GM20000 (cell line): ENCODE measurements at places on chromosomes 7 and 10.
A peak's percentile ranks its signal among the peaks of the same experiment; 100 is the strongest.

GRCh38 chr10:86162036-86162435, 204.6 kb downstream of the GRID1 start:
- DNase-seq: no peak

DNA sequence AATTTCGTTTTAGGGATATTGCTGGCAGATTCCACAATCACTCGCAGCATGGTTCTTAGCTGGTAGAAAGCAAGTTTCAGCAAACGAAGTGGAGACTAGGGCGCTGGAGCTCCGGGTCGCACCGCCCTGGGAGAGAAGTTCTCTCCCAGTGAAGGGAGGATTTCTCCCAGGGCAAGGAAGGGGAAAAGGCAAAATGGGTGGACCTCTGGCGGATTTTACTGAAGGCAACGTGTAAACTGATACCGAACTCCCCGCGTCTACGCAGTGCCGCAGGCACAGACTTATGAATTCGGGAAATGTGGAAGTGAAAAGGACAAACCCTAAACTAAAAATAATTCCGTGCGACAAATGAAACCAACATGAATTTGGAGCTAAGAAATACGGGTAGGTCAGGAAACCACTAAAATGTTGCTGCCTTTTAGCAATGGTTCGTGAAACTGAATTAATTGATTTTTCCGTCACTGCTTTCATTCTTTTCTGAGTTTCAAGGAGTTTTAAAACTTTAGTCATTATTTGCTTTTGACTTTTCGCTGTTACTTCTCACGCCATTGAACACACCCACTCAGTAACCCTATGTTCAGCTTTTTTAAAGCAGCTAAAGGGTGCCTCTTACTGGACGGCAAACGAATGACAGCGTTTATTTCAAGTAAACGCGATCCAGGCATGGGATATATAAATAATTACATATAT, at the start of gene MYOF:
Gene MYOF, minus strand, starts transcription at position 190 of the 690 bp plus-strand sequence. Its CDS starts 140 bp downstream, at position 50.
- DNase-seq: peak; percentile 73

DNA sequence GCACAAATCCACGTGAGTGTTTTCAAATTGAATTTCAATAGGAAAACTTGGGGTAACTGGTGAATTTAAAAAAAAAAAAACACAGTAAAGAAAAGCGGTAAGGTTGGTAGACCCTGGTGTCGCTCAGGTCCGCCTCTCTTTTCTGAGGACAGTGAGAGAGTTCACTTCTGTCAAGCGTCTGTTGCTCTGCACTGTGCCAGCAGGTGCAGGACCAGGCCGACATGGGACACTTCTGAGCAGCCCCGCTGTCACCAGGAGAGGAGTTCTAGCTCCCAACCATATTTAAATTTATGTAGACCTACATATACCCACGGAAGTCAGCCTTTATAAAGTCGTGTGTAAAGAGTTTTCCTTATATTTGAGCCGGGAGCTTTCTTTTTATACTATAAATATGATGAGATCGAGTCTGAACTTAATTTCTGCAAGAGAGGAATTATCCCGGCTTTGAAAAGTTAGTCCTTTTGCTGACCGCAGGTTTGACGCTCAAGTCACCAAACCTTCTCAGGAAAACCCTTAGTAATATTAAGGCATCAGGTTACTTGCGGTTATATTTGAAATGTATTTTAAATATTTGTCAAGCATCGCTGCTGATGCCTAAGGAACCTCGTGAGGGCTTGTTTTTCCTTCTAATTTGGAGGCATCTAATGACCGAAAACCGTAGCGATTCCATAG, 531 bp downstream of the IKZF1 start:
- peak; percentile 66 for DNase-seq

GRCh38 chr7:111787741-111788140, 225.4 kb upstream of the IMMP2L start:
- DNase-seq: no peak

DNA sequence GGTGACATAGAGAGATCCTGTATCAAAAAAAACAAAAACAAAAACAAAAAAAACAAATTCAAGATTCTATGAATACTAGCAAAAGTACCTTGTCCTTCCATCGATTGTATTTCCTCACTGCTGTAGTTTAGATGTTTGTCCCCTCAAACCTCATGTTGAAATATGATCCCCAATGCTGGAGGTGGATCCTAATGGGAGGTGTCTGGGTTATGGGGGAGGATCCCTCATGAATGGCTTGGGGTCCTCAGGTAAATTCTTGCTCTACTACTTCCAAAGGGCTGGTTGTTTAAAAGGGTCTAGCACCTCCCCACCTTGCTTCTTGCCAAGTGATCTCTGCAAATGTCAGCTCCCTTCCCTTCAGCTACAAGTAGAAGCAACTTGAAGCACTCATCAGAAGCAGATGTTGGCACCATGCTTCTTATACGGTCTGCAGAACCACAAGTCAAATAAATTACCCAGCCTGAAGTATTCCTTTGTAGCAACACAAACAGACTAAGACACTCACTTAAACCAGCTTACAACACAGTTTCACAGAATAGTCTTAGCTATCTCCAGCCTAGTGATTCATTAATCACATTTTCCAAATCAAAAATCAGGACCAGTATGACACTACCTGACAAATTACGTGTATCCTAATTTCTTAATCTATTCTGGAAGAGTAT, 20.7 kb downstream of the ABI1 start:
- no peak for DNase-seq

GRCh38 chr10:73717556-73717955, 19.6 kb upstream of the AGAP5 start:
- peak; percentile 43 for DNase-seq

GRCh38 chr10:117472872-117473271, 69.7 kb upstream of the EMX2 start:
- DNase-seq: no peak

GRCh38 chr7:158414002-158414401, 173.6 kb downstream of the PTPRN2 start:
- DNase-seq: no peak

DNA sequence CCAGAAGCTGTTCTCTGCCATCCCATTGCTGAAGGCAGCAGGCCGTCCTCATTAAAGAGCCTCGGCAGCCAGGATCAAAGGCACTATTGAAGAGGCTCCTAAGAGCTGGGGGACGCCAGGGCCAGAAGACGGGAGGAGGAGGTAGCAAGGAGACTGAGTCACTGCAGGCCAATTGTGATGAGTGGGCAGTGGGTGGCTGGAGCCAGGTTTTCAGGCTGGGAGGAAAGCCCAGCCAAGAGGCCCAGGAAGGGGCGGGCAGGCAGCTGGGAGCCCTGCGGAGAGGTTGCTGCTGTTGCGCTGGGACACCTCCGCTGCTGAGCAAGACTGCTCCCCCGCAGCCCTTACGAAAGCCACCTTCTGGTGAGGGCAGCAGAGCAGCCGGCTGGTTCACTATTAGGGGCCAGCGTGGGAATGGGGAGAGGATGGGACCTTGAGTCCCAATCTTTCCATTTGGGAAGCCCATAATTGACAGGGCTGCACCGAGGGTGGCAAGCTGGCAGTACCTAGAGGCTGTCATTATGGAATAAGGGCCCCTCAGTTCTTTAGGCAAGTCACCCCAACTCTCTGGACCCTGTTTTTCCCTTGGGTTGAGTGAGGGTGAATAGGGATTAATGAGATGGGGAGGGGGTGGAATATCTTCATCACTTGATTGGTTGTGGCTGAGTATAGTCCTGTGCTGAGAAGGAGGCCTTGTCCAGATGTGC, 48.4 kb downstream of the UNC5B start:
- DNase-seq: no peak

GRCh38 chr7:35971133-35971891, 170.5 kb downstream of the SEPTIN7 start:
- DNase-seq: peak; percentile 68

DNA sequence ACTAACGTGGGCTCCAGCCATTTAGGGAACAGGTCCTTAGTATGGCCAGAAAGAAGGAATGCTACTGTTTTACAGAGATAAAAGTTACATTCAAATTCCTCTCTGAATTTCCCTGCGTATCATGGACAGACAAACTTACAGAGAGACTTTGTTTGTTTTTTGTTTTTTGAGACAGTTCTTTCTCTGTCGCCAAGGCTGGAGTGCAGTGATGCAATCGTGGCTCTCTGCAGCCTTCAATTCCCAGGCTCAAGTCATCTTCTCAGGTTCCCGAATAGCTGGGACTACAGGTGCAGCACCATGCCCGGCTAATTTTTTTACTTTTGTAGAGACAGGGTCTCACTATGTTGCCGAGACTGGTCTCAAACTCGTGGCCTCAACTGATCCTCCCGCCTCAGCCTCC, 64.5 kb upstream of the MPP7 start:
- no peak for DNase-seq

GRCh38 chr7:137592232-137592896, 248.8 kb upstream of the PTN start:
- DNase-seq: peak; percentile 39
